Stimulated activated CD4-positive, alpha-beta T cell treated with anti-CD3 and anti-CD28 coated beads, Interleukin-15, amount 100 ng/mL, for 48 hours (primary cell): ENCODE measurements at places on chromosomes 2 and 18.

- DNase-seq: no peak
These were observed 8.4 kb upstream of the PXDN start for GRCh38 chr2:1752751-1753150.

DNA sequence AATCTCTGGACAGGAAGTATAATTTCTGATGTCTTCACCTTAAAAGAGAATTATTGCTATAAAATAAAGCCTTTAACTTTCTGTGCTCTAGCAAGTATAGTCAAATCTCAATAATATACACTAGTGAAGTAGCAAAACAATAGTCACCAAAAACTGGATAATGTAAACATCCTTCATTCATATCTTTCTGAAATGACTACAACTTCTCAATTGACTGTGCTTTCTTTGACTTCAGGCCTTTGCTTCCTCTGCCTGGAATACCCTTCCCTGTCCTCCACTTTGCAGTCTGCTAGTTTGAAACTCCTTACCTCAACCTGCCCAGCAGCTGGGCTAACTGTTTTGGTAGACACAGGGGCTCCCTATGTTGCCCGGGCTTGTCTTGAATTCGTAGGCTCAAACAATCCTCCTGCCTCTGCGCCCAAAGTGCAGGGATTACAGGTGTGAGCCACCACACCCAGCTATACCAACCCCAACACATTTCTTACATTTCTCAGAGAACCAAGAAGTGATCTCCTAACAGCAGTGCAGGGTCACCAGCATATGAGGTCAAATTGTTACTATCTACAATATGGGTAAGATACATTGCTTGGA, 6.6 kb upstream of the PCBP1 start:
- no peak for DNase-seq

DNA sequence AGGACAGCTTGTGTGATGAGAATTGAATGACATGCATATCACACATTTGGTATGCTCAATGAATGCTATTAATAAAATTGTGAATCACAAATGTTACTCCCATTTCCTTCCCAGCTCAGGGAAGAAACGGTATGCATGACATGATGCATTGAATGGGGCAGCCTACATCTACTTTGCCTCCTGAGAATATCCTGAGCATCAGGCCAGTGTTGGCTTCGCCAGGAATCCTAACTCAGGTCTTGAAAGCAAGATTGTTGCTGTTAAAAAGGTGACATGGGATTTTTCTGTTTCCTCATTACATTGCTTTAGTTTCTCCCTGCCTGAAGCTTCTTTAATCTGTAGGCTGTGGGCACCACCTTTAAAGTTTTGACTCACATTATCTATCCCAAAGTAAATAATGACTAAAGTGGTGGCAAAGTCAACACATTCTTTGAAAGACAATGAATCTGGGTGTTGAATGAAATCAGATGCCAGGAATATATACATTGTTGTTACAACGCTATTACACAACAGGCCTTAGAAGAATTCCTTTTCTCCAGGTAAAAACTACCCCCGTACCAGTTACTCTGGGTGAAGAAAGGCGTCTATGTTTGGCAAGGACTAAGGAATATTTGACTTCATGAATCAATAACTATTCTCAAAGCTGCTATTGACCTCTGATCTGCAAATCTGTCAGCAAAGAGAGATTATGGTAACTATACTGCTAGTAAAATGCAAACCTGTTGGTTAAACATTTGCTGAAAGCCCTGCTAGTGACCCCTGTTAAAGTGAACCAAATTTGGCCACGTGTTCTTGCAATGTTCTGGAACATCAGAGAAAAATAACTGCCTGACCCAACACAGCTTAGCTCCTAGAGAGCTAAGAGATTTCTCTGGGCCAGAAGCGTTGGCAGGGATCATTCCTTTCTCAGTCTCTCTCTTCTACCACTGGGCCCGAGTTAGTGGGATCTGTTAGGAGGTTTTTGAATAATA, 30.5 kb upstream of the NEDD4L start:
- no peak for DNase-seq

DNA sequence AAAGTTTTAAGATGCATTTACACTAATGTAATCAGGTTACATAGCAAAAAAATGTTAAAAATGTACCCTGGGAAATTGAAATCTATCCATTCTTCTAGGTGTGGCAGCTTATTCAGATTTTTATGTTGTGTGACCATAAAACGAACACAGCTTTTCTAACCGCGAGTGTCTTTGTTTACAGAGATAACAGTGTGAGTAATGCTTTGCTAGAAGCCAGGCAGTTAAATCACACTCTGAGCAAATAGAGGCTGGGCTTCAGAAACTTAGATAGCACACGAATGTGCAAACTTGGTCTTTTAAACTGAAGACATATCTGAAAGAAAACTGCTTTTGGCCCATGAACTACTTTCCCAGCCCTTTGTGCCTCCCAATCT, 116.1 kb downstream of the SPTBN1 start:
- no peak for DNase-seq

GRCh38 chr2:70090706-70091334, 3.5 kb downstream of the PCBP1 start:
- DNase-seq: no peak

DNA sequence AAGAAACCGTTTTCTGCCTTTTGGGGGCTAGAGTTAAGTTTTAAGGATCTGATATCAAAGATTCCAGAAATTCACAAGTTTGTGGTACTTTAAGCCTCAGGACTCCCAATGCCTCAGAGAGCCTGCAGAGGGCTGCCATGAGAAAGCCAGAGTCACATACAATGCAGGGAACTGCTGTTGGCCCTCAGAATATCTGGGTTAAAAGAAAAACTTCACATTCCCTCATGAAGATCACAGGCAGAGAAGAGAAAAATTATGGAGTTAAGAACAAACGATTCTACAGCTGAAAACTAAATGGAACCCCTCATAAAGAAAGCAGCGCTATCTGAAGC, 39.5 kb downstream of the HDAC4 start:
- no peak for DNase-seq

- DNase-seq: no peak
These were observed 80.9 kb upstream of the NEUROD1 start for GRCh38 chr2:181761175-181761574.

DNA sequence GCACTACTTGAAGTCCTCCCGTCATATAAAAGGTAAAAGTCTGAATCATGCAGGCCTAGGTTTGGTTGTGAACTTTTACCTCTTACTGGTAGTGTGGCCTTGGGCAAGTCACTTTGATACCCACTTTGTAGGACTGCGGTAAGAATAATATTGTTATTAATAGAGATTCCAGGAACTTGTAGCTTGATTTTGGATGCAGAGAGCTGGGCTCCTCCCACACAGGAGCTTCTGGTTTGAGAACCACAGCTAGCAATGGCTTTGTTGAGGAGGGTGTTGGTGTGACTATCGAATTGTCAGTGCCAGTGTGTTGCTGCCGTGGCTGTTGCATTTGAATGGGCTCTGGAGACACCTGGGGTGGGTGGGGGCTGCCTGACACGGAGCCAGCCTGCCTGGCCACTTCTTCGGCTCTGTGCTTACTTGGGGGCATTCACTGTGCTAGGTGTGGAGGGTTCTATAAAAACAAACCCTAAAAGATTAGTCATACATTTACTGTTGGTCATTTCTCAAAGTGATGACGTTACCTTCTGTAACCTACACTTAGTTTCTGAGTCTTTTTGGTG, 38.5 kb downstream of the ASAP2 start:
- DNase-seq: no peak

GRCh38 chr2:3876685-3877084, 173.3 kb downstream of the DCDC2C start:
- no peak for DNase-seq
